ENCODE measurements at places on chromosomes 16 and 17.

- no peak for DNase-seq
Observed at GRCh38 chr16:28897826-28898225, 19.5 kb downstream of the ATP2A1 start.

DNA sequence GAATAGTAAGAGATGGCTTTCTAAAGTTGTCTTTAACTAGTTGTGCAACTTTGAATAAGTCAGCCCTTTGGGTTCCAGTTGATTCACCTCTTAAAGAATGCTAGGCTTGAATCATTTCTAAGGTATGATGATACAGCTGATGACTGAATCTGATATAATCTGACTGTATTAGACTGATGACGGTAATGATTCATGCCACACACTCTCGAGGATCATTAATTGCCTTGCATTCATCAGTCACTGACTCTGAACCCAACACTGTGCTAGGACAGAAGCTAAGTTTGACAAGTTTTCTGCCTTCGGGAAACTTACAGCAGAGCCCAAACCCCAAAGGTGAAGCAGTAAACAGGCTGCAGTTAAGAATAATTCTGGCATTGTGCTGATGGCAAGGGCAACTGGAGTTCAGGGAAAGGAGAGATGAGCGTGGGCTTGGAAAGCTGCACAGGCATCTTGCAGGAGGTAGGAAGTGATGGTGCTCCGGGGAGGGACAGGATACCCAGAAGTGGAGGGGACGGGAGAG, 25.8 kb downstream of the ASIC2 start:
- DNase-seq: no peak

- no peak for DNase-seq
Observed at GRCh38 chr16:27729516-27730304, 179.8 kb downstream of the KATNIP start.

- DNase-seq: no peak
Observed at GRCh38 chr17:80969674-80970043, 22.0 kb upstream of the CHMP6 start.

DNA sequence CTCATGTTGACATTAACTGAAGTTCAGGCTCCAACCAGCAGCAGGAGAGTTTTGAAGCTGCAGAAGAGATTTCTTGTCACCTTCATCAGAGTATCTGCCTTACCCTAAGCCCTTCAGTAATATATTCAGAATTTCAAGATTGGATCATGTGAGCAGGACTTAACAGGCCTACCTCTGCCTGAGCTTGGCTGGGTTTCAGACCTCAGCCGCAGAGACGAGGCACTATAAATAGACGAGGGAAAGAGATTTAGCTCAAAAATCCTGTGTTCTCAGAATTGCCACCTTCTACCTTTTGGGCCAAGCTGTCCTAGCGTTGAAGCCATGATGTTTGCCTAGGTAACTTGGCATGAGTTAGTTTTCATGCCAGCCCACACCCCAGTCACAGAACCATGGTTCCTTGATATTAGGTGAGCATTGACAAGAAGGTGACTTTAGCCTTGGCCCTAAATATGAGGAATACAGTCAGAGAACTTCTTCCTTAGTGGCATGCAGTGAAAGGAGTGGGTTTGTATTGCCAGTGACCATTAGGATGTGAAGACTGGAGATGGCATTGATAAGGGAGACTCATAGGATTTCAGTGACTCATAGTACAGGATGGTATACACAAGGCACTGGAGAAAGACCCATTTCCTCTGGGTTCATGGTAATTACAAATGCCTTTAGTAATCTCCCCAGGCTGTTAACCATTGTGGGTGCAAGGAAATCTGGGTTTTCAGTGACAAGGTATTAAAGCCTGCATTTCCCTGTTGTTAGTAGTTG, 224.3 kb downstream of the MSI2 start:
- DNase-seq: no peak

DNA sequence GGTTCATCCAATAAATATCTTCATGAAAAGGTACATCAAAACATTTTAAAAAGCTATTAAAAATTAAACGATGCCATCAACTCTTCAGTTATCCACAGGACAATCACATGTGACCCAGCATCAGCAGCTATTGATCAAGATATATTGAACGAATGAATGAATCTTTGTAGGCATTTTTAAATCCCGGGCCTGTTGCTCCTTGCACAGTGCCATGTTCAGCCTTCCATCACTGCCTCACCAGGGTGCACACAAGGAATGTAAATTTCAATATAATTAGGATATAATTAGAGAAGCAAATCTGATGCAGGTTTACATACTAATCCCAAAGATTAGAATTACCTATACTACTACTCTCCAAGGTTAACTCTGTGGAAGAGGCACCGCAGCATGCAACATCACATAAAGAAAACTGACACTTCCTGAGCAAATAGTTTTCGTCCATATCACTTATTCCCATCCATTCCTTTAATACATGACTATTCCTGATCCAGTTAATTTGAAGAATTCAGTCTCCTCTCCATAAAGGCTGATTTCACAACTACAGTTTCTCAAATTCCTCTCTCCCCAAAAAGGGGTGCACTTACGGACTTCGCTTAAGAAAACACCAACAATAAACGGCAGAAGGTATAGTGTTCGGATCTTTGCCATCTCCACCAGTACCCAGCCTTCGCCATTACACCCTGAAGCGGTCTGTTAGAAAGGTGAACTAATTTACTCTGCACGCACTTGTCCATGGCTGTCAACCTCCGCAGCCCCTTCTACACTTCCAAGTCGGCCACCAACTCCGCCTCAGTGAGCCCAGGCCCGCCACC, 938 bp downstream of the NCOR1 start:
- DNase-seq: no peak

DNA sequence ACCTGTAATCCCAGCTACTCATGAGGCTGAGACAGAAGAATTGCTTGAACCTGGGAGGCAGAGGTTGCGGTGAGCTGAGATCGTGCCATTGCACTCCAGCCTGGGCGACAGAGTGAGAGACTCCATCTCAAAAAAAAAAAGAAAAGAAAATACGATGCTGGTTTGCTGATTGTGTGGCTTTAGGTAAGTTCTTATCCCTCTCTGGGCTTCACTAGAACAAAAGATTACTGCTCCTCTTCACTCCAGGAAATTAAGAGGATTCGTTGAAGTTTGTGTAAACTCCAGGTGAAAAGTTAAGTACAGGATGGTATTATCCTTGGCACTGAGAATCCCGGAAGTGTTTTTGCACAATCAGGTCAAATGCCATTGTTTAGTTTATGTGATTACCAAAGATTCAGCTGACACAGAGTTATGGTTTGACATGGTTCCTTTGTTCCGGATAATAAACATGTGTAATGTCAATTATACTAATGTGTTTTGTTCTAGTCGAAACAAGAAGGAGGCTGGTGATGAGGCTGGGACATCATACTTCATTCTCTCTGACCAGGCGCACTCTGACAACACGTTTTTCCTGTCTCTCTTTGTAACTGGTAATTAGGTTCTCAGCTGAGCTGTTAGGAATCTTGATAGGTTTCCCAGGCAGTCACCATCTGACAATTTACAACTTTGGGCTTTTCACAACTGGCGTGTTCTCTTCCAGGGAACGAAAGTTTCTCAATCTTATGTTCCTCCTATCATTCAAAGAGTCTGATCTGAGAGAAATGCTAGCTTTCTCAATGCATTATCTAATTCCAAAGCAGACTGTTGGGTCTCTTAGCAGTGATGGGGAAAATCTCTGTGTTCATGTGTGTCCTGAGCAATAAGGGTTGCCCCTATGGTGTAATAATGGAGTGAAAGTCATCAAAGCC, 10.8 kb upstream of the TAOK1 start:
- DNase-seq: no peak

- no peak for DNase-seq
Observed at GRCh38 chr17:17710728-17711541, 29.7 kb downstream of the RAI1 start.

DNA sequence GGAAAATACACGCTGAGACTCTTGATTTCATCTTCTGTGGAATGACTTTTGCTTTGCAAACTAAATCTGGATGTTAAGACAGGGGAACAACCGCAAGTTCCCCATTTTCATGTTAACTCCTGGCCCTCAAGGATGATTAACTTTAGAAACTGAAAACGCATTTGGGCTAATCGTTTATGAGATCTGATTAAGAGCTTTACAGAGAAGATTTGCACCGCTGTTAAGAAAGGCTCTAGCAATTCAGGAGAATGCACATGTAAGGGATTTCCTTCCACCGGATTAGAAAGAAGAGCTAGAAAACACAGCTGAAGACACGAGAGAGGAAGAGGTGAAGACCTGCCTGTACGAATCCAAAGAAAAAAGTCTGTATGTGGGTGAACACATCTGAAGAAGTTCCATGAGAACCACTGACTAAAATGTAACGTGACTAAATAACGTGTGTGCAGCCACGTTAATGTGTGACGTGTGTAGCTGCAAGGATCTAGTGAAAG, 106.4 kb downstream of the YPEL2 start:
- no peak for DNase-seq

DNA sequence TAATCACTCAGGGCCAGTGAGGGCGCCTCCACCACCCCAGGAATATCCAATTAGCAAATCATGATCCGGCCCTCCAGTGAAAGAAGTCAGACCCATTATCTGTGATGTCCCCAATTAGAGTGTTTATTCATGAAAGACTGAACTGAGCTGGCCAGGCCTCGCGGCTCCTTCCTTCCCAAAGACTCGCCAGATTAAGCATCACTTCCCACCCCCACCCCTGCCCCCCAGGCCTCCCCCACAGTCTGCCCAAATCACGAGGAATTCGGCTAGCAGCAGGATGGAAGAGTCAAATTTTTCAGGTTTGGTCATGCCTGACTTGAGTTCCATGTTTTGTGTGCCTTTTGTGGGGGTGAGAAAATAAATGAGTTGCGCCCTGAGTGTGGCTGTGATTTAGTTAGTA, 298.4 kb upstream of the SALL1 start:
- DNase-seq: no peak

DNA sequence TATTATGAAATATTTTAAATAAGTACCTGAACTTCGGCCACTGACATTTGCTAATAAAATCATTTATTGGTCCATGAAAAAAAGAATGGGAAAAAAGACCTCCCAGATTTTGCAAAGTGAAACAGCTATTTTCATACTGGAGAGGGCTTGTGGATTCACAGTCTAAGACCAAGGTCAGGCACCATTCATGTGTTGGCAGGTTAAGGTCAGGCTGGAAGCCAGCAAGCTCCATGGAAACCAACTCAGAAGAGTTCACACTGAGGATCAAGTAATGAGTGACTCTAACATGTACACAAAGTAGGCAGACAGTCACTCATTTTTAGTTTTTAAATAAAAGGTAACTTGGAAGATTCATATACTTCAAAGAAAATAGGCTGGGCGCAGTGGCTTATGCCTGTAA, 3.4 kb downstream of the DNAJA2 start:
- DNase-seq: no peak

DNA sequence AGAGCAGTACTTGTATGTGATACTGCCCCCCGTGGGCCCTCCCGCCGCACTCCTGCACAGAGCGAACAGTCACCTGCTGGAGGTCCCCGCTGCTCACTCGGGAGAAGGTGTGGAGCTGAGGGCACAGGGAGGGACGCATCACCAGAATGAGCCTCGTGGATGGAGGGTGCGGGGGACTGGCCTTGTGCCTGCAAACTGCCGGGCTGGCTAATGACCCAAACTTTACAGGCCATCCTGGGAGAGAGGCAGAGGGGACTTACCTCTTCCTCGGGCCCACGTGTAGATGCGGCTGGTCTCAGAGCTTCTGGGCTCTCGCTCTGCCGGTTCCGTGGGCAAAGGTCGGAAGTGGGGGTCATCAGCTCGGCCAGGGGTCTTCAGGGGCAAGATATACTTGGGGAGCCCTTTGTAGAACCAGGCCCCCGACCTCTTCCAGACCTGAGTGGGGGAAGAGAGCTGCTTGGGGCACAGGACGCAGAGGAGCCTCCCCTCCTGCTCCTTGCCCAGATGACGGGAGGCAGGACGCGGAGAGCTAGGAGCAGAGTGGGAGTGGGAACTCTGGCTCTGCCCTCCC, 65.5 kb upstream of the DOC2B start:
- DNase-seq: no peak

DNA sequence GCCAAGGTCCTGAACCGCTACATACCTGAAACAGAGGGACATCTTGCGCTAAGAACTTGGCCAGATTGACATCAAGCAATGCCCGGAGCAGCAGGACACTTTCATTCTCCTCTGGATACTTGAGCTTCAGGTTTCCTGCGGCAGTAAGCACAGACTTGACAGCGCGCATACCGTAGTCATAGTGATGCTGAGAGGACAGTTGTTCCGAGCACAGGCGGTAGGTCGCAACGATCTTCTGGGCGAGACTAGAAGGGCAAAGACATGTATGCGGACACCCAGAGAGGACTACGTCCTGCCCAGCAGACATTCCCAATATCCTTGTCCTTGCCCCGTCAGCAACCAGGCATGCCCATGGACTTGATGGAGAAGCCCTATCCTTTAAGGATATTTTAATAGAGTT, 112.9 kb downstream of the DNAH3 start:
- no peak for DNase-seq

GRCh38 chr17:17381446-17382064, 78.4 kb downstream of the NT5M start:
- no peak for DNase-seq

GRCh38 chr17:57605675-57606105, 139.4 kb downstream of the CCDC182 start:
- DNase-seq: no peak

GRCh38 chr17:77923776-77924513, 34.6 kb upstream of the TNRC6C start:
- DNase-seq: no peak

GRCh38 chr17:16415031-16415924, at the start of gene TRPV2:
Gene TRPV2 (plus strand): TSS chr17:16415571. CDS start chr17:16417669, 2,098 bp downstream.
- no peak for DNase-seq

DNA sequence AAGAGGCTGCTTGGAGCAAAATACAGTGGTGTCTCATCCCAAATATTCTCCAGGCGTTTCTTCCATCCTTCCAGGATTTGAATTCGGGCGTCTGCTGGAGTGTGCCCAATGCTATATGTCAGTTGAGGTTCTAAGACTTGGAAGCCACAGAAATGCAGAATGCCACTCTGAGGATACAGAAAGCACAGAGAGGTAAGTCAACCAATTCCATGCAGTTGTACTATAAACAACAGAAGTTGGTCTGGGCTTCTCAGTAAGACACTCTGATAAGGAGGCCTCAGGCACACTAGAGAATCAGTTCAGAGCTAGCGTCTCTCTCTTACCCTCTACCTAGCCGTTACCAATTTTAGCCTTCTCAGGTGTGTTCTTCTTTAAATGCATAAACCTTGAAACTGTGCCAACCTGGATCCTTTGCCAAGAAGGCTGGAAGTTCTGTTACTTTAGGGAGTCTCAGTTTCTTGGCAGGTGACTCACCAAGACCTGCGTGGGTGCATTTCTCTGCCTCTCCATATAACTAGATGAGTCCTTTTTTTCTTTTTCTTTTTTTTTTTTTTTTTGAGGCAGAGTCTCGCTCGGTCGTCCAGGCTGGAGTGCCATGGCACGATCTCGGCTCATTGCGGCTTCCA, 15.1 kb downstream of the NQO1 start:
- DNase-seq: no peak
